ENCODE measurements at places on chromosomes 11 and 22.

DNA sequence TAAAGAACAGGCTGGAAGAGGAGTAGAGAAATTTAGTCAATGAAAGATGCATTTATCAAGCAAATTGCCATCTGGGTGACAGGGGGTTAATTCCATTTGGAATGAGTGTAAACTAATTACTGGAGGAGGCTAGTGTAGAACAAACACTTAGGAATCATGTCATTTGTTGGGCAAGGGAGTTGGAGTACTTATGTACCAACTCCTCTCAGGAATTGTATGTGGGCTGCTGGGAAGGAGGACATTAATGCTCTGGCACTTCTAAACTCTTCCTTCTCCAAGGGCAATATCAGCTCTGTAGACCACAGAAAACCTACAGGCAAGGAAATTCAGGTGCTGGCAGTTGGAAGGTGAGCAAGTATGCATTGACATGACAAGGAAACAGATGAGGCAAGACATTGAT is 141.0 kb downstream of the MSANTD4 start:
- no peak for DNase-seq

GRCh38 chr22:20421507-20421874 is 16.1 kb downstream of the SCARF2 start:
- DNase-seq: no peak

DNA sequence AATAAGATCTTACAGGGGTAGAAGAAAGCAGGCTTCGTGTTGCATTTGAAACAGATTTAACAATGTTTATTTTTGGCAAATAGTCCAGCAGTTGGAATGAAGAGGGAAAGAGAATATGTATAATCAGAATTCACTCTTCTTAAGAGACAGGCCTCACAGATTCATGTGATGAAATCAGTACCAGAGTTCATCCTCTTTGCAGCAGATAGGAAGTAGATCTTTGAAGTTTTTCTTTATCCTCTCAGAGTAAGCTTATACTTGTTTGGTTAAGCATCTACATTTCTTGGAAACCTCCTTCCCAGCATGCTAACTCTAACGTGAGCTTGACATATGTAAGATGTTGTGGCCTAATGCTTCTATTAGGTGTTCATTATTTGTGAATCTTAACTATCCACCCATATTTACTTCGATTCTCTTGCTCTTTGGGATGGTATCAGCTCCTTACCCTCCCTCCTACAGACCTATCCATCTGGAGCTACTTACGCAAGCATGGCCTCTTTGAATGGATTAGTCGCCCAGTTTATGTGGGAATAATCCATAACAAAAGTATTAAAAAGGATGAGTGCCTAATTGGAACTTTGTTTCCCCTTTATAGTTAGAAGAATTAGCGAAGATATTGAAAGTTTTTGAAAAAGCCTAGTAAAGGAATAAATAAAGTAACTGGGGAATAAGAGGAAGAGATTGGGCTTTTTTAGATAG is 80.1 kb downstream of the PRMT3 start:
- DNase-seq: no peak

GRCh38 chr11:113628912-113629311 is 77.2 kb downstream of the TMPRSS5 start:
- DNase-seq: peak; percentile 72

- no peak for DNase-seq
Measured at GRCh38 chr11:94926271-94926625, 47.1 kb downstream of the CWC15 start.

All from iPS DF 6.9 (cell line).